ENCODE measurements at places on chromosomes 1 and 21.

- no peak for DNase-seq
These were observed 25.8 kb upstream of the LRRN2 start for GRCh38 chr1:204711103-204711946.

DNA sequence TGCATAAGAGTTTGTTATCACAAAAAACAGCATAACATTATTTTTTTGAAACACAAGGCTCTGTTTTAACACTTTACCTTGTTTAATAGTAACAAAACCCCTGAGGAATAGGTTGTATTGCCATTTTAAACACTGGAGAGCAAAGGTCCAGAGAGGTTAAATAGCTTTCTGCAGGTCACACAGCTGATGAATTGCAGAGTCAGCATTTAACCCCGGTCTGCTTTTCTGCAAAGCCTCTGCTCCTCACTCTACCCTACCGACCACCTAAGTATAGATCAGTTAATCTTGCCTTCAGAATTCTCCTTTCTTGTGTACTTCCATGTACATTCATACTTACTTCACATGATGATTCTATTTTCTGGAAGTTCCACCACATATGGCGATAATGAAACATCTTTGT, 42.0 kb downstream of the KCNJ15 start:
- no peak for DNase-seq

GRCh38 chr1:221632072-221632471, 109.8 kb downstream of the DUSP10 start:
- DNase-seq: no peak

GRCh38 chr1:47690341-47691250, 252.8 kb downstream of the FOXD2 start:
- no peak for DNase-seq

DNA sequence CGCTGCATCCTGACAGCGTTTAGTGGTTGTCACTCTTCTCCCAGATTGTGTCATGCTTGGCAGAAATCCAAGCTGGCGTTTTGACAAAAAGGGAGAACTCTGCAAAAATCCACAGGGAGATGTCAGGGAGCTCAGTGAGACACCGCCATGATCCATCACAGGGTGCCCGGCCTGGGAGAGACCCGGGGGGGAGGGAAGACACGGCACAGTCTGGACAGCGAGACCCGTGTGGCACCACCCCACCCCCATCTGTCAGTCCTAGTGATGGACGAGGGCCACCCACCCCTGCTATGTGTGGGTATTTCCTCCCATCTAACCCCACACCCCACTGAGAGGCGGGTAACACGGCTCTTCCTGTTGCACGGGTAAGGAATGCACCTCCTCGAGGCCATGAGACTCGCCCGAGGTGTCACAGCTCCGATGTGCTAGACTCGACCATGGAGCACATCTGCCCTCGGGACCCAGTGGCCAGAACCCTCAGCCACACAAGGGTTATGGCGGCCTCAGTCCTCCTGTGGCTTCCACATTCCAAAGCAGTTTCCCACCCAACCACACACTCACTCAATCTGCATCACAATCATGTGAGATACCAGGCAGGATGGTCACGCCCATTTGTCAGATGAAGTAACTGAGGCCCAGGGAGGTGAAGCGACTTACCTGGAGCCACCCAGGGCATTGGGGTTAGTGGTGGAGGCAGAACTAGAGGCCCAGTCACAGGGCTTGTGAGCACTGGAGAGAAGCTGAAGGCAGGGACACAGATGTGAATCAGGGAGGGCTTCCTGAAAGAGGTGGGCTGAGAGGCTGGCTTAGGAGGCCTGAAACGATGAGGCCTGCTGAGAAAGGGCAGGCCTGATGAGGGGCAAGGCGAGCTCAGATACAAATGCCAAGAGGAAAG, 688.5 kb downstream of the MATN1 start:
- DNase-seq: no peak

- no peak for DNase-seq
These were observed 269.5 kb downstream of the TM2D1 start for GRCh38 chr1:61455400-61455799.

GRCh38 chr1:166937962-166938361, 37.4 kb downstream of the ILDR2 start:
- no peak for DNase-seq

- DNase-seq: no peak
These were observed 5.2 kb downstream of the DIO1 start for GRCh38 chr1:53899206-53899628.

GRCh38 chr1:228872080-228872479, 136.8 kb downstream of the RHOU start:
- DNase-seq: no peak

DNA sequence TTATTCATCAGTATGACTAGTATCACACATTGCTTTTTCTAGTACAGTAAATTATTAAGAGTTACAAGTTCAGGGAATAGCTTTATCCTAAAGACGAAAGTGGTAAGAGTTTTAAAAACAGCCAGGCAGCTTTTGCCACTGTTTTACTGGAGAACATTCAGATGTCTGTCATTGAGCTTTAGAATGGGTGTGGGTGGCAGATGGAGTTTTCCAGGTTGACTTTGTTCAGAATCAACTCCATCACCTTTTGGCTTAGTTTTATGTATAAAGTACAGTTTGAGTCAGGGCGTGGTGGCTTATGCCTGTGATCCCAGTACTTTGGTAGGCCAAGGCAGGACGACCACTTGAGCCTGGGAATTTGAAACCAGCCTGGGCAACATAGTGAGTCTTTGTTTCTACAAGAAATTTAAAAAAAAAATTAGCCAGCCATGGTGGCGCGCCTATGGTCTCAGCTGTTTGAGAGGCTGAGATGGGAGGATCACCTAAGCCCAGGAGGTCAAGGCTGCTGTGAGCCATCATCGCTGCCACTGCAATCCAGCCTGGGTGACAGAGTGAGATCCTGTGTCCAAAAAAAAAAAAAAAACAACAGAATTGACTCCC, 29.9 kb upstream of the PLEKHM2 start:
- DNase-seq: no peak

DNA sequence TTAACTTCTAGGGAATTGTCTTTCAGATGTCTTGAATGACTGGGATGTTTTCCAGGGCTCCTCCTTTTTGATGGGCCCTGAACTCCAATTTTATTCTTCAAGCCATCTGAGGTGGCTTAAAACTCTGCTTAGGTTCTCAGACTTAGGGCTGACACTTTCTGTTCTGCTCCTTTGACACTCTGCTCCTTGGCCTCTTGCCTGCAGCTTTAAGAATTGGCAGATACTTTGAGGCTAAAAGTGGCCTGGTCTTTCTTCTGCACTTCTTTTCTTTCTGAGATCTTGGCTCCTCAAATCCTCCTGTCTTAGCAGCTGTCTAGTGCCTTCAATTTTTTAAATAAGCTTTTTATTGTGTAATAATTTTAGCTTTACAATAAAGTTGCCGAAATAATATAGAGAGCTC, 294.6 kb downstream of the RPS6KC1 start:
- DNase-seq: no peak

All from T-helper 22 cell (primary cell).